ENCODE measurements at places on chromosomes 5 and 9.

GRCh38 chr9:75109210-75109839, 21.0 kb downstream of the OSTF1 start:
- no peak for DNase-seq

DNA sequence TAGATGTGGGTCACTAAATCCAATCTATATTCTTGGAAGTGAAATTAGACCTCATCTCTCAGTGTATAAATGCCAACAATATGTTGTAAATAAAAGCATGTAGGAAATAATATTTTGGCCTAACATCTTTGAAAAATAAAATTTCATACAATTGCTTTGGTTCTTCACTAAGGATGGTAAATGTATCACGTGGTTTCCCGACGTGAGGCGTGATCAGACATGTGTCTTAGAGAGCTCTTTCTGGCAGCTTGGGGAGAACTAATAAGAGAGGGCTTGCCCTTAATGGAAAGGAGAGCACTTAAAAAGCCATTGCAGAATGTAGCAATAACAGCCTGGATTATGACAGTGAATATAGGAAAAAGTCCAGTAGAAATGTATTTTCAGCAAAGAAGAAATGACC, 602.6 kb downstream of the CDH12 start:
- DNase-seq, result no peak

- no peak for DNase-seq
These were observed 10.0 kb upstream of the ARHGEF28 start for GRCh38 chr5:73615947-73616346.

- no peak for DNase-seq
These were observed 134.7 kb upstream of the RORB start for GRCh38 chr9:74362423-74362822.

DNA sequence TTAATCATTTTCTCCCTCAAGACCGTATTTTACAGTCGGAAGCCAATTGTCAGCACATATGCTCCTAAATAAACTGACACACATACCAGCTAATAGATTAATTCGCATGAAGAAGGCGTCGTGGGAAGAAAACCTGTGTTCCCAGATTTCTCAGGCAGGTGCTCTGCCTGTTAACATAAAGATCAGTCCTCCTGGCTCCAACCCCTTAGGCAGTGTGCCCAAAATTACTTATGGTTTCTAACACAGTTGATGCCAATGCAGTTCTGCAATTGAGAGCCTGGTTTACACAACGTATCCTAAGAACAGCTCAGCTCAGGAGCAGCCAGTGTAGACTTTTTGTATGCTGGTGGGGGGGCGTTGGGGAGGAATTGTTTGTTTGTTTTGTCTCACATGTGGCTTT, 208.3 kb downstream of the ENC1 start:
- no peak for DNase-seq
